Stimulated activated CD8-positive, alpha-beta memory T cell treated with anti-CD3 and anti-CD28 coated beads, Interleukin-2, amount 100 ng/mL, for 1 hour (primary cell): ENCODE measurements at places on chromosomes 16 and 17.

DNA sequence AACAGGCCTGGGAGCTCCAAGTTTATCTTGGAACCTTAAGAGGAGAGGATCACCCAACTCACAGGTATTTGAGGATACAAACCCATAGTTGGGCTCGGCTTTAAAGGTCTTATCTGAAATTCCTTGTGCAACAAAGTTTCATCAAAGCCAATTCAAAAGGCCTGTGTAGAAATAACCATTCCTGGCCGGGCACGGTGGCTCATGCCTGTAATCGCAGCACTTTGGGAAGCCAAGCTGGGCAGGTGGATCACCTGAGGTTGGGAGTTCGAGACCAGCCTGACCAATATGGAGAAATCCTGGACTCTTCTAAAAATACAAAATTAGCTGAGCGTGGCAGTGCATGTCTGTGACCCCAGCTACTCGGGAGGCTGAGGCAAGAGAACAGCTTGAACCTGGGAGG is 28.7 kb downstream of the C16orf54 start:
- no peak for DNase-seq

- DNase-seq: no peak
Measured at GRCh38 chr17:71252436-71252835, 868.4 kb upstream of the SOX9 start.

DNA sequence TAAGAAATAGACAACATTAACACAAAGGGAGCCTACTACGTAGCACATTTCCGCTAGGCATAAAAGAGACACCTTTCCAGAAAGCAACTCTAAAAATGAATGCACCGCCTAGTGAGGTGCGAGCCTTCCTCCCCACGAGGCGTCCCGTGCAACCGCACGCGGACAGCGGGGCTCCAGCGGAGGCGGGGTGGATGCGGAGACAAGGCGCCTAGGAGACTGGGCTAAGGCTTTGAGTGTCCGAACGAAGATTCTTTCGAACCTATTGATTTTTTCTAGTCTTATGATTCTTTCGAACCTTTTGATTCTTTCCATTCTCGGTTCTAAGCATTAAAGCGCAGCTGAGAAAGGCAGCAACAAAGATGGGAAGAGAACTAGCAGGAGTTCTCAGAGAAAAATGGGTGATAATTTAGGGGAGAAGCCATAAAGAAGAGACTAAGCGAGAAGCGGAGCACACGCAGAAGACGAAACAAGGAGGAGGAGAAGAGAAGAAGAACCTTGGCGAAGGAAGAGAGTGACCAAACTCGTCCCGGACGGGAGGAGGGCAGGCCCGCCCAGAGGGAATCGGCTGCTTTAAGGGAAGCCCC is 394 bp upstream of the CPD start:
- no peak for DNase-seq

DNA sequence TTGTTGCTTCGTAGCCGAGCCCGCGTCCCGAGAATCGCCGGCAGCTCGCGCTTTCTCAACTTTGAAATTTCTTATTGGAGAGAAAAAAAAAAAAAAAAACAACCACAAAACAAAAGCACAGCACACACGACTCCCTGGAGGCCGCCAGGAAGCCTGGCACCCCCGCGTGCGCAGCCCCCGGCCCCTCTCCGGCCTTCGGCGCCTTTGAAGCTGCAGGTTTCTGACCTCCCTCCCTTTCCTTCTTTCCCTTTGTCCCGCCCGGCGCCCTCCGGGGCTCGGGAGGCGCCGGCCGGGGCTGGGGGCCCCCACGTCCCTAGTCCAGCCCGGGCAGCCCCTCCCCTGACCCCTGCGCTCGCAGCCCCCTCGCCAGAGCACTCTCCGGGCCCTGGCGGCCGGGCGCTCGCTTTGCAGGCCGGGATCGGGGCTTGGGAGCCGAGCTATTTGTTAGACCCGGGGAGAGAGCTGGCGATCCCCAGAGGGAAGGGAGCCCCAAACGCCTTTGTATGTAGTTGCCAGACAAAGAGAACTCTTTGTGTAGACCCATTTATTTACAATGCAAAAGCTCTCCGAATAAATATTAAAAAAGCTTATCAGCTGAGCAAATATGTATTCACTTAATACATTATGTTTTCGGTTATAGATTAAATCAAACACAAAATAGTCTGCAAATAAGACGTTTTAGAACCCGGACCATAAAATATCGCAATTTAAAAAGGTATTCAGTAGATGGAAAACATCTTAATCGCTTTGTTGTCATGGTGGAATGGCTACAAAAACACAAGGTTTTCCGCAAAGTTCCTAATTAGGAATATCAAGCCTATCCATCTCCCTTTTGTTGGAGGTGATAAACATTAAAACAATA is 2.3 kb downstream of the BAHCC1 start:
- no peak for DNase-seq

- DNase-seq: no peak
Measured at GRCh38 chr17:27946513-27946912, 53.3 kb upstream of the LYRM9 start.

- DNase-seq: no peak
Measured at GRCh38 chr17:44283344-44284023, 15.5 kb upstream of the SLC4A1 start.

GRCh38 chr17:52124993-52125392 is 33.5 kb downstream of the CA10 start:
- DNase-seq: no peak

DNA sequence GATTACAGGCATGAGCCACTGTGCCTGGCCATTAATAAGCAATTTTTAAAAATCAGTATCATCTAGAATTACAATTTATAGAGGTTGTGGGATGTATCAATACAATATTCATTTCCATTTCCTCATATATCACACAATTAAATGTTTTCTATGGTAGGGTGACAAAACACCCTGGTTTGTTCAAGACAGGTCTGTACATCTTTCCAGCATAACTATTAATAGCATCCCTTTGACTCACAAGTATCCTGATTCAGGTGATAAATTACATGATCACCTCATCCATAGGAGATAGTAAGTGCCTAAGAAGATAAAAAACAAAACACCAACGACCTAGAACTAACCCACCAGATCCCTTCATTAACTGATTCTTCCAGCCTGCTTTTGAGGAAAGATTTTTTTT is 13.1 kb downstream of the COIL start:
- DNase-seq: no peak

DNA sequence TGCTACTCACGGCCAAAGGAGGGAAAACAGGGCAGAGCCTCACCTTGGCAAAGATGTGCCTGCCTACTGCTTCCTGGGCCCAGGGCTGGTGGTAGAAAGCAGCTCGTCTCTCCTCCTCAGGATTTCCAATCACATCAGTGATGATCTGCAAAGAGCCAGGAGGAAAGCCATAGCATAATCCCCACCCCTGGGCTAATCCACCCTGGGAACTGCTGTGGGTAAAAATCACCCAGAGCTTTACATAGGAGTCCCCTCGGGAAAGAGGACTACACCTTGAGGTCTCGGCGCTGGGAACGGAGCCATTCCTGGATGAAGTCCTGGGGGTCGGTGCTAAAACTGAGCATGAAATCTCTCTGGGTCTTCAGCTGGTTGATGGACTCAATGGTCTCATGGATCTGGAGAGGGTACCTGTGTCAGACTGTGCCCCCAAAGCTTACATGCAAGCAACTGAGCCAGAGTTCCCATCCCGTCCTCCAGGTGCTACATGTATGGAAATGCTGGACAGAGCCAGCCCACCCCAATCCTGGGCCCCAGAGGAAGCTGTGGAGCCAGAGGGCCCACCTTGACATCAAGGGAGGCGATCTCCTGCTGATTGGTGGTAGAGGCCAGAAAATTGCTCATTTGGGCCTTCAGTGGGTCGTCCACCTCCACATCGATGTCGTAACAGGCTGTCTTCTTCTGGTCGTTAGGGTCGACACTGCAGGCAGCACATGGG is 5.7 kb upstream of the FTSJ3 start:
- no peak for DNase-seq

GRCh38 chr17:7843536-7844291 is 9.7 kb downstream of the KDM6B start:
- DNase-seq: peak; percentile 85

GRCh38 chr17:41773190-41773588 is 13.3 kb downstream of the JUP start:
- no peak for DNase-seq

DNA sequence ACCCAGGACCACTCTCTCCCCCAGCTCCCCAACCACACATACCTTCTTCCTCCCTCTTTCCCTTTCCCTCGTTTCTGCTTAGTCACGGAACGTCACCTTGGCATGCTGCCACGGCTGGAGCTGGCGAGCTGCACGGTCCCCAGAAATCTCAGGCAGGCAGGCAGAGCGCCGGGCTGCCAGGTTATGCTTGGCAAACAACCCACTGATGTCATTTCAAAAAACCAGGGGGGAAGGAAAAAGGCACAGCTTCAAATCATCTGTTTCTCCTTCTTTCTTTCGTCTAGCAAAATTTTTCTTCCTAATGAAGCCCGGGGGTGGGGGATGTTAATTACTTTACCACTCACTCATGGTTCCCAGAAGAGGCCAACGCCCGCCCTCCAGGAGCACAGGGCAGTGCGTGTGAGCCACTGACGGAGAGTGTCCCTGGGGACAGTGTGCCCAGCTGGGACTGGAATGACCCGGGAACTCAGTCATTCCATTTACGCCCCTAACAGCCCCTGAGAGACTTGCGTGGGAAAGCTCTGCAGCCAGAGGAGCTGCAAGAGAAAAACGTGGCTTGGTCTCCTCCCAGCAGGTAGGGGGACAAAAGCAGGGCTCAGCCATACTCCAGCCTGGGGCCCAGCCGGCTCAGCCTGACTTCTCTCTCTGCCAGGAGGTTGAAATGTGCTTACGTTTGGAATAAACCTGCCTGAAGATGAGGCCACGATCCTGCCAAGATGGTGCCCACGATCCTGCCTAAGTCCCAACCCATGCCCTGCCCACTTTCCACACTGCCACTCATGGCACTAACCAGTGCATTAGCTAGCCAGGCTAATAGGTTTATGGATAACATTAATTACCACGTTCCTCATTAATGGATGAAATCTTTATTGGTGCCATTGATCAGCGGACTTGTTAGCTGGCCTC is 198.9 kb downstream of the ZFHX3 start:
- DNase-seq: no peak

GRCh38 chr17:78142119-78142861 is 3.9 kb upstream of the C17orf99 start:
- DNase-seq: no peak
